Cerebellar nuclear complex (tissue), 1 donor: ENCODE measurements at places on chromosomes 4 and X.

GRCh38 chr4:140037353-140038030 is 116.5 kb downstream of the MAML3 start:
- DNase-seq: no peak

DNA sequence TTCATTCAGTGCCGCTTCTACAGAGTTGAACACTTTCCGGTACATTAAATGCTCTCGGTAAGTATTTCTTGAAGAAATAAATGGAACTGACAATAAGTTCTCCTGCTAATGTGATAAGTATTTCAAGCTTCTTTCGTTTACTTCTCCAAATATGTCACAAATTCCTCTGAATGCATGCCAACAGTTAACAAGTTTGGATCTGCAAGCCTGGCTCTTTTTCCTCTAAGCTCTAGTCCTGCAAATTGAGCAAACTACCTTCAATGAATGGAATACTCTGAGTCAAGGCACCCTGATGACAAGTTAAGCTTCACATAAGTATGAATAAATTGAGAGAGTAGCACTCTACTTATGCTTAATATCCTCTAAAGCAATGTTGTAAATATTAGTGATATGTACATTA is 403.6 kb downstream of the PDGFC start:
- DNase-seq: no peak

DNA sequence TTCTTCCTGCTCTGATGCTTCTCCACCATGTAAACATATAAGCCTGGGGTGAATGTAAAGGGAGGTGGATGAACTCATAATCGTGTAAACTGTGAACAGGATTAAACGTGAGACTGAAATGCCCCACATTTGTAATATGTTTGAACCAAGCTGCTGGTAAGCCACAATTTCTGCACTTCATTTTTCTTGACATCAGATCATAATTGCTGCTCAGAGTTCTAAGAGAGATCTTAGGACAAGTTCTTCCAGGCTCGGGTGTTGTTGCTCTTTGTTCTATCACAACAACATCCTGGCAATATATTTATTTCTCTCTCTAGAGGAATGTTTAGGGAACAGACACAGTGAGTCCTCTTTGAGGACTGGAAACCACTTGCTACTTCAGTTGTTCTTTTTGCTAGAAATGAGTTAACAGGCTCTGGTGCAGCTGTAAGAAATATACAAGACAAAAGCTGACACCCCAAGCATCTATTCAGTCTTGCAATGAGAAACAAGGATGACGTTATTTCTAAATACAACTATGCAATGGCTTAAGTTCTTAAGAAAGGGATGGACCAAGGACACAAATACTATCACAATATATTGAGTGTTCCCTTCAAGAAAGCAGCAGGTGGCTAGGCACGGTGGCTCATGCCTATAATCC is 59.6 kb downstream of the LNX1 start:
- no peak for DNase-seq

GRCh38 chr4:5812506-5813229 is 80.2 kb downstream of the CRMP1 start:
- DNase-seq: no peak

GRCh38 chr4:122673252-122673651 is 52.4 kb upstream of the IL21 start:
- no peak for DNase-seq

- no peak for DNase-seq
Observed at GRCh38 chr4:119550857-119551532, 77.6 kb downstream of the PDE5A start.
